Activated CD8-positive, alpha-beta memory T cell treated with anti-CD3 and anti-CD28 coated beads for 1 hour (primary cell): ENCODE measurements at places on chromosomes 4 and X.
A peak's percentile ranks its signal among the peaks of the same experiment; 100 is the strongest.

DNA sequence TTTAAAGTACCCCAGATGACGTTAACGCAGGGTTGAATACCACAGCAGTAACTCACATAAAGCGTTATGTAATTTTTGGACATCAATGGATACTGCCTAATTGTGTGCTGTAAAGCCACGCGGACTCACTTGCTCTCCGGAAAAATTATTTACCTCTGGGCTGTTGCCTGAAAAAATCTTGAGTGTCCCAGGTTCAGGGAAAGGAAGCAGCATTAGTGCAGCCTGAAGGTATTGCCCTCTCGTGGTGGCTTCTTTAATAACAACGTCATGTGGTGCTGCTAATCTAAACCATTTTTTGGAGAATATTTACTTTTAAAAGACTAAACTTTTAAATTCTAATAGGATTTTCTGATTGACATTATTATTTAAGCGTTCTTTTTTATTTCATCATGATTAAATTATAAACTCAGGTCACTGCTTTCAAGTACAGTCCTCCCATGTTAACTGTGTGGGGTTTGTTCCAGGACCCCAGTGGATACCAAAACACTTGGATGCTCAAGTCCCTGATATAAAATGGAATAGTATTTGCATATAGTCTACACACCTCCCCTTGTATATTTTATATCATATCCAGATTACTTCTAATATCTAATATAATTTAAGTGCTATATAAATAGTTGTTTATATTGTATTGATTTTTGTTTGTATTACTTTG lies 384.8 kb downstream of the FAM133A start:
- DNase-seq, result no peak

DNA sequence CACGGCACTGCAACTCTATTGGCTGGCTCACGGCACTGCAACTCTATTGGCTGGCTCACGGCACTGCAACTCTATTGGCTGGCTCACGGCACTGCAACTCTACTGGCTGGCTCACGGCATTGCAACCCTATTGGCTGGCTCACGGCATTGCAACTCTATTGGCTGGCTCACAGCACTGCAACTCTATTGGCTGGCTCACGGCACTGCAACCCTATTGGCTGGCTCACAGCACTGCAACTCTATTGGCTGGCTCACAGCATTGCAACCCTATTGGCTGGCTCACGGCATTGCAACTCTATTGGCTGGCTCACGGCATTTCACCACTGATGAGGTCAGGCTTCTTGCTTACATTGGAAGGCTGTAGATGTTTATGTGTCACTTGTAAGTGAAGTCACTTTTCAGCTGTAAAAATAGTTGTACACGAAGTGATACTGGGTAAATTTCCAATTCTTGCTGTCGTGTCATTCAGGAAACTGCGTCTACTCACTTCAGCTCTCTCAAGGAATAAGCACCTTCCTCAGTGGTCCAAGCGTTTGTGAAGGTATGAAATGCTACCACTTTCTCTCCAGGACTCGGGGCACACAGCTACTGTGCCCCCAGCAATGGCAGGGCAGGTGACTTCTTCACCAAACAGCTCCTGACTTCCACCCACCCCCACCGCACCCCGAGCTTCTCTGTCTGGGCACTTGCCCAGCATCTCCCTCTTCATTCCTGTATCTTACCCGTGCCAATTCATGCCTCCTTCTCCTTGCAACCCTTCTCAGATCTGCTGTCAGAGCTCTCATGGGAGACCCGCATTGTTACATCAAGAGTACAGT lies 141.3 kb downstream of the AFAP1 start:
- DNase-seq, result no peak

DNA sequence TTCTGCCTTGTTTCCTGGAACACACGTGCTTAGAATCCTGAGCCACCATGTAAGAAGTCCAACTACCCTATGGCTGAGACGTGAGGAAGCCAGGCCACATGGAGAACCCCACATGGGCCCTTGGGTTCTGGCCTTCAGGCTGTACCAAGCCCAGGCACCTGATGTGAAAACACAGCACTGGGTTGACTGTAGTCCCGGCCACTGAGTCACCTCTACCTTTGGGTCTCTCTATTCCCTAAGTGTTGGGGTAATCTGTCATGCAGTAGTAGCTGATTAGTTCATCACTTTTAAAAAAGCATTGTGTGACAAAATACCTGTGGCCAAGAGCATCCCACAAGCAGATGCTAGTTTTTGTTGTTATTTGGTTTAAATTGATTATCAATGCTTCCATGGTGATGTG lies 24.3 kb downstream of the CFAP97 start:
- no peak for DNase-seq

GRCh38 chr4:153809307-153809706 lies 20.4 kb upstream of the SFRP2 start:
- DNase-seq, result no peak

DNA sequence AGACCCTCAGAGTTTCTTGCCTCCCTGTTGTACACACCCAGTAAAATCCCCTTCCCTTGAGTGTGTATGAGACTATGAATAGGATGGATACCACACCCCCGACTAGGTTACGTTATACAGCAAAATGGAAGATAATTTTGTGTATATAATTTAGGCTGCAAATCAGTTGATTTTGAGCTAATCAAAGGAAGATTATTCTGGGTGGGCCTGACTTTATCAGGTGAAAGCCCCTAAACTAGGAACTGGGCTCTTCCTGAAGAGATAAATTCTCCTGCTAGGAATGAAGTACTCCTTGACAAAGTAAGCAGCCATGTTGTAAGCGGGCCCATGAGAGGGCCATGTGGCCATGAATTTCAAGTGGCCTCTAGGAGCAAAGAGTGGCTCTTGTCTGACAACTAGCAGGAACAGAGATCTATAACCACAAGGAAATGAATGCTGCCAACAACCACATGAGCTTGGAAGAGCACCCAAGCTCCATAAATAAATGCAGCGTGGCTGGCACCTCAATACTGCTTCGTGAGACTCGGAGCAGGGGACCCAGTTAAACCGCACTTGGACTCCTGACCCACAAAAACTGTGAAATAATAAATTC lies 646.4 kb downstream of the IL1RAPL1 start:
- no peak for DNase-seq

DNA sequence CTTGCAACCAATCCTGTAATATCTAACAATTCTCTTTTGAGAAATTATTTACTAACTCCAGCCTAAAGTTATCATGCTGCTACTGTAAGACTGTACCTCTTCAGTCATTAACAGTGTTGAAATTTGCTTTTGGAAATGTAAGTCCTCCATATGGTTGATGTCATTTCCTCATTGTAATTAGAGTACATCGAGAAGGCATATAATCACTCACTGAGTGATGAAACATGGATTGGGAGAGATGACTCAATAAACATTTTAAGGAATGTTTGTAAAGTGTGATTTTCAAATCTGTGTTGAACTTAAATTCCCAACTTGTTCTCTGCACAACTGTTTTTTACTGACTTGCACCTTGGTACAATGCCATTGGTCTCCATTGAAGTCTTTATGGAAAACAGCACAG lies 61.2 kb downstream of the HMGB2 start:
- no peak for DNase-seq

- no peak for DNase-seq
Measured at GRCh38 chr4:124157396-124158083, 555.0 kb downstream of the ANKRD50 start.

- DNase-seq, result no peak
Measured at GRCh38 chrX:97268182-97268680, 384.5 kb downstream of the RPA4 start.

- no peak for DNase-seq
Measured at GRCh38 chrX:38103857-38104812, 97.8 kb downstream of the SYTL5 start.

GRCh38 chr4:170270628-170271027 lies 180.9 kb upstream of the AADAT start:
- DNase-seq, result no peak

GRCh38 chr4:99334880-99335279 lies 13.7 kb upstream of the ADH1B start:
- DNase-seq, result no peak

GRCh38 chr4:103306870-103307375 lies 108.8 kb upstream of the CENPE start:
- no peak for DNase-seq

- no peak for DNase-seq
Measured at GRCh38 chrX:50180073-50180940, 20.5 kb downstream of the AKAP4 start.

- no peak for DNase-seq
Measured at GRCh38 chr4:140088323-140088967, 65.5 kb downstream of the MAML3 start.

DNA sequence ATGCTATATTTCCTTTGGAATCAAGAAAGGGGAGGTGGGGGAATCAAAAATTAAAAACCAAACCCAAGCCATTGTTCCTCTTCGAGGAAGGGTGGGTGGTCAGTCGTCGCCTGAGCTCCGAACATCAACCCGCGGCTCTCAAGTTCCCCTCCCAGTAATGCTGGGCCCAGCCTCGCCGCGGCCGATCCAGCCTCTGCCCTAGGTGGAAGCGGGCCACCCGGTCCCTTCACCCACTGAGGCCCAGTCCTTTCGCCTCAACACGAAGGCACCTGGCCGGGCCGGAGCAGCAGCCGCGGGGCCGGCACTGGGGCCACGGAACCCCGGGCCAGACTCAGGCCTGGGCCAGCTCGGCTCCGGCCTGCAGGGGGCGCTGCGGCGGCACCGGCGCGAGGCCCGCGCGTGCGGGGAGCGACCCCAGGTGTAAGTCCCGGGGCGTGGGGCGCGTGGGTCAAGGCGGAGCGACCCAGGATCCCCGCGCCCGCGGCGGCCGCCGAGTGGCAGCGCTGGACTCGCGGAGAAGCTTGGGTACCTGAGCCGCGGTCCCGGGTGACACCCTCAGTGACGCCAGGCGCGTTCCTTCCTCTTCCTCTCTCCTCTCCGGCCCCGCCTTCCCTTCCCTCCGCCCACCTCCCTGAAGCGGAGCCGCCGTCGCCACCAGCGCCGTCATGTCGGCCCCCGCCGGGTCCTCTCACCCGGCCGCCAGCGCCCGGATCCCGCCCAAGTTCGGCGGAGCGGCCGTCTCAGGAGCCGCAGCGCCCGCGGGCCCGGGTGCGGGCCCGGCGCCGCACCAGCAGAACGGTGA lies at the start of gene SEC24B:
Gene SEC24B (plus strand): TSS at position 611 of the 802 bp plus-strand sequence. CDS start 55 bp downstream, at position 666.
- DNase-seq, result peak; percentile 81

GRCh38 chr4:824461-825062 lies 1.4 kb downstream of the CPLX1 start:
- no peak for DNase-seq

GRCh38 chr4:28360681-28361080 lies 1500.0 kb downstream of the STIM2 start:
- no peak for DNase-seq

- DNase-seq, result no peak
Measured at GRCh38 chrX:115373308-115373707, 83.8 kb downstream of the LUZP4 start.

DNA sequence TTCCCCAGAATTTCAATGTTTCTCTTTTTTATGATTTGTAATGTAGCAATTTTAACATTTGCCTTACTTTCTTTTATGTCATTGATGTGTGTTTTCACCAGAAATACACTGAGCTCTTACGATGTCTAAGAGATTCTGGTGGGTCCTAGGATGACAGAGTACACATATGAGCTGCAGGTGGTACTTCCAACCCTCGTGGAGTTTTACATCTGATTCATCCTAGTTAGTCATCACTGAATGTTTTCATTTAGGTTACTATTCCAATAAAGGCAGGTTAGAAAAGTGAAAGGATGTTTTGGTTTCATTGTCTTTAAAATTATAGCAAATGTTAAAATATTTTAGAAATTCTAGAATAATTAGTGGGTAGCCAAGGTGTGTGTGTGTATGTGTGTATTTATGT lies 605.9 kb downstream of the ADGRL3 start:
- DNase-seq, result no peak

DNA sequence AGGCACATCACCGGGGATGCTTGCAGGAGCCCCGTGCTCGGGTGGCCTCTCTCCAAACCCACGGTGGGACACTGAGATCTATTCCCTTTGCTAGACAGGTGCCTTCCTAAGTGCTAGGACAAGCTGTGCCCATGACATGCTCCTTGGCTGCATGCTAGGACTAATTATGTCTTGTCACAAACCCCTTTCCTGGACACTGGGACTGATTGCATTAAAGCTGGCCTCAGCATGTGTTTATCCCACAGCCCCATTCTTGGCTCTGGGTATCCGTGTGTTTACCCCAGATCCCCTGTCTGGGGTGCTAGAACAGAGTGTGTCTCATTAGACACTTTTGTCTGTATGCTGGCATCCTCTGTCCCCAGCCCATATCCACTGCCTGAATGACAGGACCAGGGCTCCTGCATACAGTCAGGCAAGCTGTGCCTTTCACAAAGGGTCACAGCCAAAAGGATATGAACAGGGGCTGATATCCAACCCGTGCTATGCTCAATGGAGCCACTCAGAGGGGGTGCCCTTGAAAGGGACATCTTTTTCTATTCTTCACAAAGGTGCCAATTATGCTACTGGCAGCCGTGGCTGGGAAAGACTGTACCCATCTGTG lies 9.2 kb upstream of the IQSEC2 start:
- DNase-seq, result no peak

- no peak for DNase-seq
Measured at GRCh38 chr4:40471923-40472322, 136.8 kb downstream of the CHRNA9 start.

DNA sequence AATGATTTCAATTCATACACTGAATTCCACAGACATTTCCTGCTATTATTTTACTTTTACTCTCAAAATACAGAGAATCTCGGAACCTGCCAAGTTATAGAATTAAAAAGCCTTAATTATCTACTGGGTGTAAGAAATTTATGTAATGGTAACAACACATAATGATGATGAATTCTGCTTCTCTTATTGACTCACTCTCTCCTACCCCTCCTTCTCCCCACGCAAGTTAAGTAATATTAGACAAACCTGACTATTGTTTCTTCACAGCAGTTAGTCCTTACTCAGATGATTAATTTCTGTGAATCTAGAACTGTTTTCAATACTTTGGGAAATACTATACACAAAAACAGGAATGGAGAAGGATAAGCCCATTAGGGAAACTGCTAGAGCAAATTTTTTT lies 762.0 kb downstream of the CCSER1 start:
- no peak for DNase-seq

GRCh38 chrX:22748093-22748999 lies 251.4 kb upstream of the DDX53 start:
- no peak for DNase-seq

DNA sequence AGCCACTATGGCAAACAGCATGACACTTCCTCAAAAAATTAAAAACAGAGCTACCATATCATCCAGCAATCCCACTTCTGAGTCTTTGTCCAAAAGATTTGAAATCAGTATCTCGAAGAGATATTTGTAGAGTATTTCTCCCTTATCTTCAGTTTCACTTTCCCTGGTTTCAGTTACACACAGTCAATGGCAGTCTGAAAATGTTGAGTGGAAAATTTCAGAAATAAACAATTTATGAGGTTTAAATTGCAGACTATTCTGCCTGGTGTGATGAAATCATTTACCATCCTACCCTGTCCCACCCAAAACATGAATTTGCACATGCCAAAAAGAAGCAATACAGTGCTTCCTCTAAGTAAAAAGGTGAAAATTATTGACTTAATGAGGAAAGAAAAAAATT lies 43.9 kb downstream of the NPY2R start:
- DNase-seq, result no peak
